ENCODE measurements at places on chromosomes 11 and 22.

GRCh38 chr22:11627798-11628650 is 3900.0 kb upstream of the OR11H1 start:
- no peak for DNase-seq

DNA sequence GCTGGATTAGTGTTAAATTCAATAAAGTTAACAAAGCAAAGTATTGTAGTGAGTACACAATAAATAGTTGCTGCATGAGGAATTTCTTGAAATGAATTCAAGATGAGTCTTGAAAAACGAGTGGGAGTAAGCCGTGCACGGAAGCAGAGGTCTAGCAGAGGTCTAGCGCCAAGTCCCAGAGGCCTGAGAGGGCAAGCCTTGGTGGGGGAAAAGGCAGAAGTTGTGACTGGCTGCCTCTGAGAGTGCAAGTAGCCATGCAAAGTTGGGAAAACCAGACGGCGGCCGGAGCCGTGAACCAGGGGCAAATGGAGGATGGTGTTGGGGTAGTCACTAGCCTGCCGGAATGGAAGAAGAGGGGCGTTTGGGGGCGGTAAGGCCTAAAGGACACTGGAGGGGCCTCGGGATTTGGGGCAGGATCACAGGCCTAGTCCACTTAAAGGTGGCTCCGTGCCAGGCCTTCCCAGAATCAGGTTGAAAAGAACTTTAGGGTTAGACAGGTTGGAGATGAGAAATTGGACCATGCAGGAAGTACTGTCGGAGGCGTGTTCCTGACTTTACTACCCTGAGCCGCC is 379 bp upstream of the SLC3A2 start:
- DNase-seq, result no peak

- DNase-seq, result no peak
Observed at GRCh38 chr11:13972043-13972910, 9.8 kb downstream of the SPON1 start.

DNA sequence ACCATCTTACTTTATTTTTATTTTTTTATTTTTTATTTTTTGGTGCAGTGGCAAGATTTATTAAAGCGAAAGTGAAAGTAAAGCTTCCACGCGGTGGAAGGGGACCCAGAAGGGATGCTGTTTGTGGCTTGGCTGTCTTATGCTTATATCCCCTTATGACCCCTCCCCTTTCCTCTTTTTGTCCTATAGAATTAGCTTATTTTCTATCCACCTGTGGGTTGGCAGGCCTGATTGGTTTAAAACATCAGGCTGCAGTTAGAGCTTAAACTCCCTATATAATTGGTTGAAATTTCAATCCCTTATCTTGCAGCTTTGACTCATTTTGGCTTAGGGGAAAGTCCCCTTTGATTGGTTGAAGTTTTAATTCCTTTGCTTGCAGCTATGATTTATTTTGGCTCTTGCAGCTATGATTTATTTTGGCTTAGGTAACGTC is 50.5 kb downstream of the NNMT start:
- no peak for DNase-seq

DNA sequence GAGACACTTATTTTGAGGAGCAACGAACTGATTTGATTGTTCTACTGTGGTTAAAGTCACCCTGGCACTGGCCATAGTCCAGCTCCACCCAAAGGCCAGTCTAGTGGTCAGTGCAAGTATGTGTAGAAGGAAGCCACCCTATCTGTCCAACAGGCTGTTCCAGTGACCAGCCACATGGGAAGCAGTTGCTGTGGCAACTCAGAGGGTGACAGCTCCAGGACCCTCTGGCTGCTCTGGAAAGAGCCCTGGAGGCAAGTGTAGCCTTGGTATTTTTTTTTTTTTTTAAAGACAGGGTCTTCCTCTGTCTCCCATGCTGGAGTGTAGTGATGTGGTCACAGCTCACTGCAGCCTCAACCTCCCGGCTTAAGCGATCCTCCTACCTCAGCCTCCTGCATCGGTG is 27.8 kb downstream of the LMO1 start:
- no peak for DNase-seq

All from H9 (cell line).